ENCODE measurements at places on chromosomes 16 and 17.
A peak's percentile ranks its signal among the peaks of the same experiment; 100 is the strongest.

GRCh38 chr16:86241681-86242080 is 268.6 kb upstream of the FOXF1 start:
- DNase-seq = no peak

DNA sequence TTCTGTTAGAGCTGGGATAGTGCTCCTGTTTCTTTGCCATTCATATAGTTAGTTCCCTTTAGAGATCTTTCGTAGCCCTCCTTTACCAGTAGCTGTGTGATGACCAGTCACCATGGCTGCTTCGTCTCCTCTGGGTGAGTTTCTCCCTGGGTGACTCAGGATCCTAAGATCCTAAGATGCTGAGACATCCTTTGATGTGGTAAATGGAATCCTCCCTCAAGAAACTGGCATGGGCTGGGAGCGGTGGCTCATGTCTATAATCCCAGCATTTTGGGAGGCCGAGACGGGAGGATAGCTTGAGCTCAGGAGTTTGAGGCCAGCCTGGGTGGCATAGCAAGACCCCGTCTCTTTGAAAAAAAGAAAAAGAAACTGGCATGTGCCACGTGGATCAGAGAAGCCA is 5.9 kb downstream of the PHAF1 start:
- DNase-seq = no peak

DNA sequence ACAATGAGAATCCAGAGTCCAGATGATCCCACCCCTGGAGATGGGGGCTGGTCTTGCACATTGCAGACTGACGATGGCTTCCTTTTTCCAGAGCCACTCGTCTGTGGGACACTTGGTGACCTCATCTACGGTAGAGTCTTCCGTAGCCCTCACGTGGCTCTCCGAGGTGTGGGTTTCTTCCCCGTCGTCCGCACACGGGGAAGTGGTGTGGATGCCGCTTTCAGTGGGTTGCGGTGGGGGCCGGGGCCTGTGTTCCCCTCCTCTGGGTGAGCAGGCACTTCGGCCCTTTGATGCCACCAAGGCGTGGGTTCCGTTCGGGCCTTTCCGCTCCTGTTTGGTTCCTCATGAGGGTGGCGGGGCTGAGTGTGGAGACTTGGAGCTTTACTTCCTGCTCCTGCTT is 21.4 kb downstream of the BAIAP2 start:
- DNase-seq = no peak

DNA sequence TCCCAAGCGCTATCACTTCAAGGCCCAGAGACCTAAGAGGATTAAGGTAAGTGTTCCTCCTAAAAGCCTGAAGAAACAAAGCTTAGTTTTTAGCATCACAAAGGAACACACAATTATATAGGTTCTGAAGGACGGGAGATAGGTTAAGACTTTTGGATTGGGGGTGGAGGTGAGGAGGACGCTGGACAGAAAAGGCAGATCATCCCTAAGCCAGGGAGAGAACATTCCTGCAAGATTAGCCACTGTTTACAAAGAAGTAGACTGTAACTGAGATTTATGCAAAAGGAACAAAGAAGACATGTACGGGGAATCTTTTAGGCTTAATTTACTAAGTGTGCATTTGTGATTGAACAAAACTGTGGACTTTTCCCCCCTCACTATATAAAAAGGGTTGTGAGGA is 184.1 kb upstream of the IRX5 start:
- no peak for DNase-seq

DNA sequence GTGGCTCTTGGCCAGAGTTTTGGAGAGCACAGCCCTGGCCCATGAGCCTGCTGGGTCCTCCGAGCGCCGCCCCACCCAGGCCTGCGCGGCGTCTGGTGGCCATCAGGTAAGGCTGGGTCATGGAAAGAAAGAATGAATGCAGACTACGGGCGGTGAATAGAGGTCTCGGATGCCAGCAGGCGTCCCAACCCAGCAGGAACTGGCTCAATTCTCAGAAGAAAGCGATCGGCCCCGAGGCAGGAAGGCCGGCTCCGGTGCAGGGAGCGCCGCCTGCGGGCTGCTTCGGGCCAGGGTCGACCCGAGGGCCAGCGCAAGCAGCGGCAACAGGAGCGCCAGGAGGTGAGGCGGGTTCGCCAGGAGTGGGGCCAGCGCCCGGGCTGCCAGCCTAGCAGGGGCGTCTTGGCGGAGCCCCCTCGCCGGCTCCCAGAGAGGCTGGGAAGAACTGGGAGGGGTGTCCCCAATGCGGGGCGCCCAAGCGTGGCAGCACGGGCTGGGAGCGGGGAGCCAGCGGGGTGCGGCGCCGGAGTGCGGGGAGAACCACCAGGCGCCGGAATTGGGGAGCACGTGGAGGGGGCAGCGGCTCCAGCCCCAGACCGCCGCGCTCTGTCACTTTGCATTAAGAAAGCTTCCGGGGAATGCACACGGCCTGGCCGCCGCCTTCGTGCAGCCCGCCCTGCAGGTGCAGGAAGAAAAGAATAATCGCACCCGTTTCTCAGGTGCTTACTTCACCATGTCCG is 7.1 kb upstream of the TMC5 start:
- no peak for DNase-seq

GRCh38 chr16:30665155-30665829 is 7.1 kb downstream of the FBRS start:
- no peak for DNase-seq

GRCh38 chr16:10121491-10121890 is 60.7 kb downstream of the GRIN2A start:
- DNase-seq = no peak

DNA sequence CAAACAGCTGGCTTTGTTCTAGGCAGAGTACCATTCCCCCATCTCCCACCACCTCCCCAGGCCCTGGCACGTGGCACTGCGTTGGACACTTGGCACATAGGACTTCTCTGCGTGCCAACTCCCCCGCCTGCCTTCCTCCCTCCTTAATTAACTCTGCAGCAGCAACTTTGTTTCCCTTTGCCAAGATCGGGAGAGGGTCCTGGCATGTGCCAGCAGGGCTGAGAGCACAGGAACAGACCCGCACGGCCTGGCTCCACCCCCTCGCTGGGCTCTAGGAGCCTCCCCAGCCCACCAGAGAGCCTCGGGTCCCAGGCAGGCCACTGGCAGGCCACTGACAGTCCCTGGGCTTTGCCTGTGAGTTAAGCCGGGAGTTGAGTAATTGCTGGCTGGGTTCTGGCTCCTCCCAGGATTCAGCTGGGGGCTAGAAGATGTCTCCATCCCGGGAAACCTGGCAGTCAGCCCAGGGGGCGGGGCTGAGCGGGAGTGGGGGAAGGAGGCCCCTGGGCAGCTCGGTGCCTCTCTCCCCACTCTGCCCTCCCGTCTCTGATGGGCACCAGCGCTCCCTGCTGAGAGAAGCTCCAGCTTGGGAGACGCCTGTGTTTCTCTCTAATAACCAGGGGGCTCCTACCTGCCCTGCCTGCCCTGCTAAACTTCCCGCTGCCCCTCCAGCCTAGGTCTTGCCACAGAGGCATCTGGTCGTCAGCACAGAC is 224.0 kb upstream of the TNRC6C start:
- peak; percentile 6 for DNase-seq

- no peak for DNase-seq
These were observed 28.6 kb upstream of the MEIOC start for GRCh38 chr17:44627513-44628242.

- DNase-seq = no peak
These were observed 40.1 kb upstream of the RGS9 start for GRCh38 chr17:65097110-65097509.

- no peak for DNase-seq
These were observed 5.5 kb upstream of the MNT start for GRCh38 chr17:2406271-2406902.

DNA sequence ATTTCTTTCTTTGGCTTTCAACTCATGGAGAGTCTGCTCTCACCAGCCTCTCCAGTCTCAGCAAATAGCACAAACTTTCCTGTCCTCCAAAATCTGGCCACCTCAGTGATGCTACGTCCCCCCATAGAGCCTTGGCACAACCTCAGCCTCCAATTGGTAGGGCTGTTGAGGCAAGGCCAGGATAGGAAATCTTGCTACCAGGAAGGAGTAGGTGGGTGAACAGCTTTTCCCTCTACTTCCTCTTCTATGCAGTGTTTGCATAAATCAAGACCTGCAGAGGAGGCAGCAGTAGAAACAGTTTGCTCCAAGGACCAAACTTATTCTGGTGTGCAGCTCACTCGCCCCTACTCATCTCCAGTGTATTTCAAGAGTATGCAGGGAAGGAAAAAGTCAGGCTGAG is 701 bp upstream of the DPEP2 start:
- no peak for DNase-seq
